ENCODE measurements at places on chromosomes 1 and 21.

- DNase-seq: no peak
Observed at GRCh38 chr1:107795994-107796393, 169.0 kb downstream of the VAV3 start.

GRCh38 chr1:175132436-175132835 lies 60.1 kb downstream of the KIAA0040 start:
- DNase-seq: no peak

- no peak for DNase-seq
Observed at GRCh38 chr1:236209185-236209584, 66.8 kb downstream of the GPR137B start.

- no peak for DNase-seq
Observed at GRCh38 chr1:54861070-54861761, 25.8 kb downstream of the DHCR24 start.

DNA sequence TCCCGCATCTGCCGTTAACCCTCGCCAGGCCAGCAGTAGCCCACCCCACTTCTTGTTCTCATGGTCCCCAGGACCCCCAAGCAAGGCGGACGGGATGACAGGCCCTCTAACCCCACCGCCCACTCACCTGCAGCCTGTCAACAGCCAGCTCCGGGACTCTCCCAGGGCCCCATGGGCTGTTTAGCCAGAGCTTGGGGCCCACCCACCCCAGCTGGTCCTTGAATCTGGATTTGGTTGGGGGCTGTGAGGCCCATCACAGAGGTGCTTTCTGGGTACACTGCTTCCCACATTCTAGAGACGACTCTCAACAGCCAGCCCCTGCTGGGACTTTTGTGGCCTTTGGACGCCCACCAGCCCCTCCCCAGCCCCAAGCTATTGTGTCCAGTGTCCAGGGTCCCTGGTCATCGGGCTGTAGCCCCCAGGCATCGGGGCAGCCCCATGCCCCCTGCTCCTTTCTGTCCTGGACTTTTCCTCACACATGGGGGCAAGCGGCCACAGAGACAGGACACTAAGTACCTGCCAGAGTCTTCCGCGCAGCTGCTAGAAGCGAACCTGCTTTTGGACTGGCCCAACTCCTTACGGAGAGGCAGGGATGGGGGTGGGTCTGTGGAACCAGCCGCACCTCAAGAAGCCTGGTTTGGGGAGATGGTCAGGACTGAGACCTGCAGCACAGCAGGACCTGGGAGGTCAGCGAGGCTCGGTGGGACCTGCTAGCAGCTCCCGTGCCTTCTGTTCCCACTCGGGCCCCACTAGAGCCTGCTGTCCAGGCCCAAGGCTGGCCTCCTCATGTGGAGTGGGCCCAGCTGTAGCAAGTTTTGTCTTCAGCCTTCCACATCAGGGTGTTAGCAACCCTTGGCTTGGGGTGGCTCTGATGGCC lies 208.1 kb upstream of the VAMP3 start:
- DNase-seq: no peak

- no peak for DNase-seq
Observed at GRCh38 chr21:42360317-42360716, 6.0 kb downstream of the TFF1 start.

GRCh38 chr1:24384251-24385090 lies 29.1 kb downstream of the STPG1 start:
- peak; percentile 30 for DNase-seq

GRCh38 chr21:38249696-38250278 lies 7.0 kb upstream of the KCNJ15 start:
- DNase-seq: no peak

- peak; percentile 28 for DNase-seq
Observed at GRCh38 chr1:1306070-1306660, 1.6 kb downstream of the ACAP3 start.

DNA sequence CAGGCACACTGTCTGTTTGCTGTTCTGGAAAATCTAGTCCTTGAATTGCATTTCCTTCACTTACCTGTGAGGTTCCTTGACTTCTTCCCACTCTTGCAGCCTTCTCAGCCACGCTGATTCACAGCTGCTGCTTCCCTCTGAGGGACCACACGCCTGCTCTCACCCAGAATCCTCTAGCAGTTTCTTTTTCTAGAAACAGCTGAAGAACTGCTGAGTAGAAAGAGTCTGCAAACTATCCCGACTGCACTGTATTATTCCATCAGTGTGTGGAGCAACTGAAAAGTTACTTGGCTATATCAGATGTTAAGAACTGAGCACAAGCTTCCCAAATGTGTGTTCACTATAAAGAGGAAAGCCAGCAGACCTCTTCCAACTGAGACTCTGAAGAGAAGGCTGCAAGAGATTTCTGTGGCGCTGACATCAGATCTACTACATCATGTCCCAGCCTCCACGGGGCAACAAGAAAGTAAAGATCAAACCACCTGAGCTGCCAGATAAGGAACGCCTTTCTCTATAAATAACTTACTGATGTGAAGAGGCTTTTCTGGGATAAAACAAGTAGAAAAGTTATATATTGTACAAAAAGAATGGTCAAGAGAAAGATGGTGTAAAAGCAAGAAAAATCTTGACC lies 226.6 kb downstream of the RERE start:
- no peak for DNase-seq

DNA sequence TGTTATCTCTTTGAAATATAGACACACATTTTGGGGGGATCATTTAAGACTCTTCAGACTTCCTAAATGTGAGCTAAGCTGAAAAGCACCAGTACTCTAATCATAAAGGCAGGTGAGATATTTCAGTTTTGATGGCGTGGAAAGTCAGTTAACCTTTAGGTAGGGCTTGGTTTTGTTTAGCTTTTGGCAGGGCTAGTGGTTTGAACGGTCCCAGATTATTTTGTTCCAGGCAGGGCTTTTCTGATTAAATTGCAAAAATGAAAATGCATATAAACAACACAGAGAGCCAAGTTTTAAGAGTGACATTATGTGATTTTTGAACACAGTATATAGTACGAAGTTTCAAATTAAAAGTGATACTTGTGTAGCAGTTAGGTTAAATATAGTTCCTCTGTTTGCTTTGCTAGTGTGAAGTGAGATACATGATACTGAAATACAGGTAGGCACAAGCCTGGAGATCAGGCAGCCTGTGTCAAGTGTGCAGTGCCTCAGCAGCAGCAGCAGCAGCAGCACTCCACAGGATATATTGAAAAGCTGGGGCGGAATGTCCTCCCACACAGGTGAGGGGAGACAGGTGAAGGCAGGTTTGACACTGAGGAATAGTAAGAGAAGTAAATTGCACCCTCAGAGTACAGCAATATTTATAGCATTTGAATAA lies 47.4 kb downstream of the CAMTA1 start:
- no peak for DNase-seq

GRCh38 chr1:228313536-228314277 lies 92.9 kb downstream of the TRIM11 start:
- DNase-seq: no peak

- DNase-seq: no peak
Observed at GRCh38 chr1:188314557-188315137, 1485.9 kb downstream of the PLA2G4A start.

GRCh38 chr1:5768014-5768413 lies 224.2 kb downstream of the NPHP4 start:
- DNase-seq: no peak

- DNase-seq: no peak
Observed at GRCh38 chr1:85428471-85429089, 36.4 kb downstream of the DDAH1 start.

- no peak for DNase-seq
Observed at GRCh38 chr1:88777604-88778149, 93.6 kb downstream of the PKN2 start.

DNA sequence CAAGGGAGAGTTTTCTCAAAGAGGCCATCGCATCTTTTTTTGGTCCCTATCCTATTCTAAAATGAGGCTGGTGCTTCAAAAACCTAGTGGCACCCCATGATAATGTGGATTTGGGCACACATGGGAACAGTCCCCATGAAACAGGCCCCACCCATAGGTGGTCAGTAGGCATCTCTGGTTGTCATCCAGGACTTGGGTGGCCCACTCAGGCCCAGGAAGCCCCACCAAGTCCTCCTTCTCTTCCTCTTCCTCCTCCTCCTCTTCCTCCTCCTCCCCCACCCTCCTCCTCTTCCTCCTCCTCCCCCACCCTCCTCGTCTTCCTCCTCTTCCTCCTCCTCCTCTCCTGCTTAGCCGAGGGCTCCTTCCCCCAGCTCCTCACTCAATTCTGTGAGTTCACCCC lies 554 bp downstream of the CACNA1S start:
- DNase-seq: no peak

DNA sequence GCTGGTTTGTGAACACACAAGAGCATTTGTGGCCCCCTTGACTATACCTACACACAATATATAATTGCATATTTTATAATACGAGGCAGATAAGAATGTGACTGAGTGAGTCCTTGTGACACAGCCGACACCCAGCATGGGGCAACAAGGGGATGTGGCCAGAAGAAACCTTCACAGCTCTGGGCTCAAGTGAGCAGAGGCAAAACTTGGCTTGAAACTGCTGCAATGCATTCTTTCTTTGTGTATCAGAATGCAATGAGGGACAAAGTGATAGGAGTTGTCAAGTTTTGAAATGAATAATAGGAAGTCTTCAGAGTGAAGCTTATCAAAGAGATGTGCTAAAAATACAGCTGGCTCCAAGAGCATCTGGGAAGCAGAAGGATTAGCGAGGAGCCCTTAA lies 124.0 kb upstream of the C8B start:
- DNase-seq: no peak

GRCh38 chr1:54347955-54348699 lies 58.1 kb downstream of the SSBP3 start:
- DNase-seq: no peak

DNA sequence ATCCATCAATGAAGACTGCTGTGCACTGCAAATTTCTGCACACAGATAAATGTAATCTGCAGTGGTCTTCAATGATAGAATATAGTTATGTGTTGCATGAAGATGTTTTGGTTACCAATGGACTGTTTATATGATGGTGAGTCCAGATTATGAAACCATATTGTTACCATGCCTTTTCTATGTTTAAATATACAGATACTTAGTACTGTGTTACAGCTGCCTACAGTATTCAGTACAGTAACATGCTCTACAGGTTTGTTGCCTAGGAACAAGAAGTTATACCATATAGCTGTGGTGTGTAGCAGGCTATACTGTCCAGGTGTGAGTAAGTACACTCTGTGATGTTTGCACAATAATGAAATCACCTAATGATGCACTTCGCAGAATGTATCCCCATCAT lies 40.8 kb downstream of the SORT1 start:
- no peak for DNase-seq

- no peak for DNase-seq
Observed at GRCh38 chr1:65255035-65255655, 54.2 kb upstream of the DNAJC6 start.

GRCh38 chr1:8351693-8352470 lies 34.0 kb downstream of the SLC45A1 start:
- no peak for DNase-seq

- no peak for DNase-seq
Observed at GRCh38 chr21:14572204-14572780, 26.2 kb upstream of the SAMSN1 start.
